ENCODE measurements at places on chromosomes 5 and 9. TPM values are rescaled to one million over a fixed set of nuclear protein-coding genes. Genes with fewer than 3 reads are reported as not detected.

ZNF484 gene
- 13.9 TPM for total RNA-seq

SH2D3C gene
- 67.1 TPM for total RNA-seq

SPACA9 gene
- total RNA-seq, result 4.1 TPM

GPX8 gene
- total RNA-seq, result not detected

HK3 gene
- total RNA-seq, result 1.3 TPM
